ENCODE measurements at places on chromosomes 6 and 20. TPM values are rescaled to one million over a fixed set of nuclear protein-coding genes. Genes with fewer than 3 reads are reported as not detected.

DNA sequence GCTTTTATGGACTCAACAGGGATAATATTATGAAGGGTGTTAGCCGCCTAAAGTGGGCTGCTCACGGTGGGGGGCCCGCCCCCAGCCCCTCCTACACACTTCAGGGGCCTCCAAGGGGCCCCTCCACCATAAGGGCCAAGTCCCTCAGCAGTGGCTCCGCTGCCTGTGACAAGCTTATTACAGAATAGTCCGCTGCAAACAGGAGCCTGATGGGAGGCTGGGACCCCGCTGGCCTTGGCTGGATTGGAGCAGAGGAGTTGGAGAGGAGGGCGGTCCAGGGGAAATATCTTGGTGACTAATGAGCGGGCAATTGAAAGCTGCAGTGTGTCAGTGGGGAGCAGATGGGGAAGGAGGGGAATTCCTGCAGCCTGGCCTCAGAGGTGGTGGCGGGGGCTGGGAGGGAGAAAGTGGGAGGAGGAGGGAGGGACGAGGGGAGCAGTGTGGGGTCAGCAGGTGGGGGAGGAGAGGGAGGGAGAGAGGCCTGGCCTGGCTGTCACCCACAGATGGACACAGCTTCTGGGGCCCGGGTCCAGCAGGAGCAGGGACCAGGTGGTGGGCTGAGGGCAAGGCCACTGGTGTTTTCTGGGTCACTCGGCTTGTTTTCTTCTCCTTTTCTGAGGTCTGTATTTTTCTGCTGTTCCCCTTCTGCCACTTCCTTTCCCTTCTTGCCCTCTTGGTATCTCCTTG is 57.6 kb upstream of the FOXP4 start:
- H3K4me1 ChIP-seq = no peaks in the 10 kb centered on the region
- DNase-seq = no peak
- no peaks in the 10 kb centered on the region for H3K27me3 ChIP-seq
- no peaks in the 10 kb centered on the region for H3K36me3 ChIP-seq
- H3K27ac ChIP-seq = no peak overlapping the region

DNA sequence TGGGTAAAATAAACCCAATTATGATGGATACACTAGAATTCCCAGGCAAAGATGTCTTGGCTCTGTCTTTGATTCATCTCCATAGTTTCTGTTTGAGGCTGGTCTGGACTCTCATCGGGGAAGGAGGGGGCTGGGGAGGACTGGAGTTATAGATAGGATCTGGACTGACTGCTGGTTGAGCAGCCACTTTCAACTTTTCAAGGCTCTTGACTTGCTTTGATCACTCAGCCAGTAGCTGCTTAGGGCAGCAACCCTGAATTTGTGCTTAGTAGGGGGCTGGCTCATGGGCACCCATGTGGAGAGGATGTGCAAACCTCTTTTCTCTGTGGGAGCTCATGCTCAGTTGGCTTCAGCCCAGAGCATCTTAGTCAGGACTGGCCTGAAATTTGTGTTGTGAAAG is 114.0 kb upstream of the NEDD9 start:
- no peak for DNase-seq
- no peaks in the 10 kb centered on the region for H3K4me1 ChIP-seq
- H3K4me3 ChIP-seq = no peak overlapping the region
- H3K36me3 ChIP-seq = no peaks in the 10 kb centered on the region

BPIFA1 gene
- not detected for total RNA-seq

DNA sequence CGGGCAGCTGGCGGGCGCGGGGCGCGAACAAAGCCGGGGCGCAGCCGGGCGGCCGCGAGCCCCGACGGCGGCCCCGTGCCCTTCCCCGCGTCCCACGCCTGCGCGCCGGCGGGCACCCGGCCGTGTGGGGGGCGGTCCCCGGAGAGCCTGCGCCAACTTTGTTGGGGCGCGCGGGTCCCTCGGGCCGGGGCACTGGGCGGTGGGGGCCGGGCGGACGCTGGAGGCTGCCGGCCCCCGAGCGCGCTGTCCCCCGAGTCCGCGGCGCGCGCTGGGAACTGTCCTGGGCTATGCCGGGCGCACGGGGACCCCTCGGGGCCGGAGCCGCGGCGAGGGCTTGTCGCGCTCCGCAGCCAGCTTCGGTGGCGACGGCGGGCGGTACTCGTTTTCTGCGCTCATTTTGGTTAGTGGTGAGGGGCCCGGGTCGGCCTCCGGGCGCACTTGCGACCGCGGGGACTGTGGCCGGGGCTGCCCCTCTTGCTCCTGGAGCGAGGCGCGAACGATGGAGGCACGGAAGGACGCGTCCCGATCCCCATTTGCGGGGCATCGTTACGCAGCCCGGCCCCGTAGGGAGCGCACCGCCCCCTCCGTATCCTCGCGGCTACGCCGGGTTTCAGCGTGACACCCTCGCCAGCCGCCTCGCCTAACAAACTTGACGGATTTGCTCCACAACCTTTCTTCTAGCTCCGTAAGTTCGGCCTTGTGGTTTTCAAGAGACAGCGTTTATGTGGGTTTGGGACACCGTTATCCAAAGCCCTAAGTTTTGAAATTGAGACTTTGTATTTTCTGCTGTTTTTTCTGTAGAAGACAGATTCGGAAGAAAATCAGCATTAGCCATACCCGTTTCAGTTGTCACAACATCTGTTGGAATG is 622 bp downstream of the SS18L1 start:
- no peaks in the 10 kb centered on the region for H3K27me3 ChIP-seq
- peak overlapping the region; percentile 76 for H3K27ac ChIP-seq

NR2E1 gene
- total RNA-seq = 0.13 TPM

CGA gene
- total RNA-seq = not detected

DNA sequence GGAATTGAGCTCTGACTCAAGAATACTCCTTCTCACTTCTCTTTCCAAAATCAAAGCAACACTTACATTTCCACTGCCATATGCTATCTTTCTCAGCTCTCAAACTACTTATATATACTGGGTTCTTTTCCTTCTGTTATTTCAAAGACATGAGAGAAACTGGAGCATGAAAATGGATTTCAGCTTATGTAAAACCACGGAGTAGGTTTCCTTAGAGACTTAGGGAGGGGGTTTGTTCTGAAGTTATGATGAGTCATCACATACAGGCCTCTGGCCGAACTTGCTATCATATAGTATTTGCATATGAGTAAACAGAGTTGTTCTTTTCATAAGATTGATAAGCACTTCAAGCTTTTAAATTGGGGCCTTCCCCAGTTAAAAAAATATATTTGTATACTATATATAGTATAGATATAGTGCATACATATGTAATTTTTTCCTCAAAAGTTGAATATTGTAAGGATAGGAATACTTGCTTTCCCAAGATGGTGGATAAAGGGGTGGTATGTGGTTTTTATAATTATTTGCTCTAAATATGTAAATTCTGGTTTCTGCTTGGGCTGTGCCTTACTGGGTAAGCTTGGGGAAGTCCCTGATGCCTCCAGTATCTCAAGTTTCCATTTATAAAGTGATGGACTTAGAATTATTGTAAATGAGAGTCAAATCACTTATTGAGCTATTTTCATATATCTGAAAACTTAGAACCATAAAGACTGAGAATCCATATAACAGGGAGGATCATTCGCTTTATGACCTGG is 273.9 kb downstream of the RFPL4B start:
- DNase-seq = no peak
- H3K27ac ChIP-seq = no peak overlapping the region
- H3K4me3 ChIP-seq = no peak overlapping the region
- H3K36me3 ChIP-seq = no peaks in the 10 kb centered on the region
- H3K4me1 ChIP-seq = no peaks in the 10 kb centered on the region

MDC1 gene
- total RNA-seq = 68.6 TPM

- no peaks in the 10 kb centered on the region for H3K4me1 ChIP-seq
- no peaks in the 10 kb centered on the region for H3K27me3 ChIP-seq
- H3K4me3 ChIP-seq = no peak overlapping the region
- DNase-seq = no peak
- H3K36me3 ChIP-seq = no peaks in the 10 kb centered on the region
These were observed 144.7 kb downstream of the TASP1 start for GRCh38 chr20:13494019-13494418.

GRCh38 chr20:3276680-3277015 is 37.7 kb upstream of the SLC4A11 start:
- peaks cover 2% of the 10 kb centered on the region for H3K36me3 ChIP-seq
- peak; percentile 8 for DNase-seq
- no peaks in the 10 kb centered on the region for H3K27me3 ChIP-seq
- no peaks in the 10 kb centered on the region for H3K4me1 ChIP-seq
- no peak overlapping the region for H3K4me3 ChIP-seq
- H3K27ac ChIP-seq = no peak overlapping the region

DNA sequence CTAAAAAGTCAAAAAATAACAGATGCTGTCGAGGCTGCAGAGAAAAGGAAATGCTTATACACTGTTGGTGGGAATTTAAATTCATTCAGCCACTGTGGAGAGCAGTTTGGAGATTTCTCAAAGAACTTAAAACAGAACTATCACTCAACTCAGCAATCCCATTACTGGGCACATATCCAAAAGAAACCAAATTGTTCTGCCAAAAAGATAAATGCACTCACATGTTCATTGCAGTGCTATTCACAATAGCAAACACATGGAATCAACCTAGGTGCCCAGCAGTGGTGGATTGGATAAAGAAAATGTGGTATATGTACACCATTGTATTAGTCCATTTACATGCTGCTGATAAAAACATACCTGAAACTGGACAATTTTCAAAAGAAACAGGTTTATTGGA is 116.0 kb upstream of the VGLL2 start:
- H3K27ac ChIP-seq = no peak overlapping the region
- H3K36me3 ChIP-seq = no peaks in the 10 kb centered on the region
- DNase-seq = no peak
- H3K4me3 ChIP-seq = no peak overlapping the region
- no peaks in the 10 kb centered on the region for H3K4me1 ChIP-seq

FNDC1 gene
- total RNA-seq = 0.23 TPM

DNA sequence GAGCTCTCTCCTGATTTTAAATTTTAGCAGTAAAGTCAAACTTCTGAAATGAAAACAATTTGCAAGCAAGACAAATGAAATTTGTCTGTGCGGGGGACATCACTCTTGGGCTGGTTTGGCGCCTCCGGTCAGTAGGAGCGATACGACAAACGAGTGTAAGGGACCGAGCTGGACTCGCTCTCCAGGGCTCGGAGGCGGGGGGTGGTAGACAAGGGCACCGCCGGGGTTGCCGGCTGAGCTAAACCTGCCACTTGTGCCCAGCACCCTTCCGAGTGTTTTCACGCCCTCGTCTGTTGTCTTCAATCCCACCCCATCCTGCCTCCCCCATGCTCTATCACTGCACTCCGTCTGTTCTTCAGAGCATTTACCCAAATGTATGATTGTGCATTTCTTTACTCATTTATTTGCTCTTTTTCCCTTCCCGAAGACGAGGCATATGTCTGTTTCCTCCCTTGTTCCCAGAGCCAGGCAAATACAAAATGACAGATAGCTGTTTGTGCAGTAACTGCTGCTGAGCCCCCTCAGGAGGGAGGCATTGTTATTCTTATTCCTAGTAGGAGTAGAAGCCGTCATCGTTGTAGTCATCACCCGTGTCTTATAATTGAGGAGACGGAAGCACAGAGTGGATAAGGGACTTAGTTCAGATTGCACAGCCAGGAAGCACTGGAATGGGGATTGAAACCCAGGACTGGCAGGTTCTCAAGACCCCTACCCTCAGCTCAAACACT is 62.8 kb upstream of the APCDD1L start:
- no peak for DNase-seq
- no peaks in the 10 kb centered on the region for H3K36me3 ChIP-seq
- H3K27ac ChIP-seq = no peak overlapping the region
- H3K4me3 ChIP-seq = no peak overlapping the region

- no peaks in the 10 kb centered on the region for H3K4me1 ChIP-seq
- H3K4me3 ChIP-seq = no peak overlapping the region
- H3K27ac ChIP-seq = no peak overlapping the region
- no peak for DNase-seq
- no peaks in the 10 kb centered on the region for H3K27me3 ChIP-seq
These were observed 229.7 kb upstream of the PMEPA1 start for GRCh38 chr20:57939499-57939898.

DNA sequence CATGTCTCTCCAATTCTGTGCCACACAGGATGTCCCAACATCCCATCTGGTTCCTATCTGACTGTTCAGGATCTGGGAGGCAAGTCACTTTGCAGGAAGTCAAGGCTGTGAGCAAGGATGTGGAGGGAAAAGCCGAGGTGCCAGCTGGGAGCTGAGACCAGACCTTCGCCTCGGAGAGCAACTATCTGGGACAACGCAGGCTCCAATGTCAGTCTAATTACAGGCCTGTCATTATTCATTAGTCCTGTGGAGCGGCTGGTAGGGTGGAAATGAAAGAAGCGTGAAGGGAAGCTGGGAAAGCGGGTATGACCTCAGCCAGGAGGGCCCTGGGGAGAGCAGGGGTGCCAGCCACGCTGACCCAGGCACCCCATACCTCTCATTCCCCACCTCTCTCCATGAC is 147.3 kb downstream of the UNC5CL start:
- no peaks in the 10 kb centered on the region for H3K27me3 ChIP-seq
- no peaks in the 10 kb centered on the region for H3K36me3 ChIP-seq
- H3K4me3 ChIP-seq = no peak overlapping the region
- peak overlapping the region; percentile 58 for H3K27ac ChIP-seq
- DNase-seq = no peak

DNA sequence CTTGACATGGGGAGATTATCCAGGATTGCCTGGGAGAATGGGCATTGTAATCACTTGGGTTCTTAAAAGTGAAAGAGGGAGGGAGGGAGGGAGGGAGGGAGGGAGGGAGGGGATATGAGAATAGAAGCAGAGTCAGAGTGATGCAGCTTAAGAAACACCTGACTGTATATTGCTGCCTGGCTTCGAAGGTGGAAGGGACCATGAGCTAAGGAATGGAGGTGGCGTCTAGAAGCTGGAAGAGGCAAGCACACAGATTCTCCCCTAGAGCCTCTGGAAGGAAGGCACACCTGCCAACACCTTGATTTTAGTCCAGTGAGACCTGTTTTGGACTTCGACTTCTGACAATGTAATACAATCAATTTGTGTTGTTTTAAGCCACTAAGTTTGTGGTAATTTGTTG is 78.4 kb downstream of the PRL start:
- no peaks in the 10 kb centered on the region for H3K36me3 ChIP-seq
- no peak overlapping the region for H3K27ac ChIP-seq
- H3K4me3 ChIP-seq = no peak overlapping the region

- no peak for DNase-seq
- H3K27ac ChIP-seq = no peak overlapping the region
- H3K4me3 ChIP-seq = no peak overlapping the region
- H3K36me3 ChIP-seq = no peaks in the 10 kb centered on the region
- H3K27me3 ChIP-seq = no peaks in the 10 kb centered on the region
These were observed 8.4 kb upstream of the RIN2 start for GRCh38 chr20:19749618-19750071.

GRCh38 chr20:9889270-9889981 is 50.5 kb upstream of the PAK5 start:
- DNase-seq = no peak
- H3K36me3 ChIP-seq = no peaks in the 10 kb centered on the region
- H3K27ac ChIP-seq = no peak overlapping the region

- no peak overlapping the region for H3K4me3 ChIP-seq
- H3K36me3 ChIP-seq = no peaks in the 10 kb centered on the region
- H3K27me3 ChIP-seq = no peaks in the 10 kb centered on the region
- H3K27ac ChIP-seq = no peak overlapping the region
These were observed 328.6 kb upstream of the PLCB4 start for GRCh38 chr20:8740265-8740664.

Data from Panc1 (cell line).